ENCODE measurements at places on chromosomes 6 and 20.

DNA sequence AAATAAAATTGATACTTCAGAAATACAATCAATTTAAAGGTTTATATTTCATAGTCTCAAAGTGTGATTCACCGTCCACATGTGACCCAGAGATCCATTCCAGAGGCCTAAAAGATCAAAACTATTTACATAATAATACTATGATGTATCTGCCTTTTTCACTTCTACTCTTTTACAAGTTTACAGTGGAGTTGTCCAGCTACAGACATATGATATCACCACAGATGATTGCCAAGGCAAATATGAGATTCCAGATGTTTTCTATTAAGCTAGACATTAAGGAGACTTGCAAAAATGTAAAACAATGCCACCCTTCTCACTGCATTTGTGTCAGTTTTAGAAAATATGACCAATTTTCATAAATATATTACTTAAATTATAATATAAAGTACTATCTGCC lies 443.7 kb downstream of the GJA1 start:
- H3K27me3 ChIP-seq, result no peaks in the 10 kb centered on the region
- no peak overlapping the region for H3K4me3 ChIP-seq
- no peaks in the 10 kb centered on the region for H3K4me1 ChIP-seq
- no peaks in the 10 kb centered on the region for H3K36me3 ChIP-seq
- no peak overlapping the region for H3K27ac ChIP-seq
- no peak for DNase-seq

- no peak overlapping the region for H3K4me3 ChIP-seq
- H3K27ac ChIP-seq, result no peak overlapping the region
- H3K27me3 ChIP-seq, result no peaks in the 10 kb centered on the region
- DNase-seq, result no peak
These were observed 118.1 kb downstream of the PREX1 start for GRCh38 chr20:48709744-48710143.

DNA sequence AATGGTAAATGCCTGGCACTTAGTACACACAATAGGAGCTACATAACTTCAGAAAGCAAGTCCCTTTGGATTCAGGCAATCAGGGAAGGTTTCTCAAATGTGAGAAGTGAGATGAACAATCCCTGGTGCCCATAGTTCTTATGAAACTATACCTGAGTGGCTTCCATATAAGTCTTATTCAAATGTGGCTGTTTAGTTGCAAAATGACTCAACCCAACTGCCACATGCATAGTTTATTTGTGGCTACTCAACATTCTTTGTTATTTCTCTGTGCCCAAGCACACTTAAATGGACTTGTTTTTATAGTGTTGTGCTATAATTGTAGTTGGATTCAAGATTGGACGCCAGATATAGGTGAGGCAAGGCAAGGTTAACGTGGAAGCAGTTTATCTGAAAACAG lies 93.7 kb upstream of the ATXN1 start:
- DNase-seq, result no peak
- H3K4me1 ChIP-seq, result no peaks in the 10 kb centered on the region
- no peaks in the 10 kb centered on the region for H3K36me3 ChIP-seq
- no peak overlapping the region for H3K4me3 ChIP-seq
- no peak overlapping the region for H3K27ac ChIP-seq

DNA sequence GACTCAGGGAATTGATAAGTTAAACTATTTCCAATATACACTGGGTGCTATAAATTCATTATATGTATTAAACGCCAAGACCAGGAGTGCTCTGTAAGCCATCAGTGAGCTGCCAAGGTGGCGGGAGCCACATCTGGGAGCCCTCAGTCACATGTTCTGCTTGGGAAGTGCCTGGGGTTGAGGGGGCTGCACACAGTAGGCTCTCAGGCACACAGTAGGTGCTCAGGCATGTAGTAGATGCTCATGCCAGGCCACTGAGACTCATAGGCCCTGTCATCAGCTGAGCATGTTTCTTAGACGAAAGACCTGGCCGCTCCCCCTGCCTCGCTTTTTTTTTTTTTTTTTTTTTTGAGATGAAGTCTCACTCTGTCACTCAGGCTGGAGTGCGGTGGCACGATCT lies 83.3 kb upstream of the BHLHE23 start:
- H3K4me1 ChIP-seq, result no peaks in the 10 kb centered on the region
- peak; percentile 57 for DNase-seq
- no peak overlapping the region for H3K27ac ChIP-seq
- H3K27me3 ChIP-seq, result peaks cover 70% of the 10 kb centered on the region
- no peak overlapping the region for H3K4me3 ChIP-seq

- no peak overlapping the region for H3K4me3 ChIP-seq
- no peak overlapping the region for H3K27ac ChIP-seq
- DNase-seq, result no peak
- peaks cover 1% of the 10 kb centered on the region for H3K36me3 ChIP-seq
- H3K27me3 ChIP-seq, result no peaks in the 10 kb centered on the region
These were observed 36.5 kb downstream of the LRRC1 start for GRCh38 chr6:53831081-53831869.

DNA sequence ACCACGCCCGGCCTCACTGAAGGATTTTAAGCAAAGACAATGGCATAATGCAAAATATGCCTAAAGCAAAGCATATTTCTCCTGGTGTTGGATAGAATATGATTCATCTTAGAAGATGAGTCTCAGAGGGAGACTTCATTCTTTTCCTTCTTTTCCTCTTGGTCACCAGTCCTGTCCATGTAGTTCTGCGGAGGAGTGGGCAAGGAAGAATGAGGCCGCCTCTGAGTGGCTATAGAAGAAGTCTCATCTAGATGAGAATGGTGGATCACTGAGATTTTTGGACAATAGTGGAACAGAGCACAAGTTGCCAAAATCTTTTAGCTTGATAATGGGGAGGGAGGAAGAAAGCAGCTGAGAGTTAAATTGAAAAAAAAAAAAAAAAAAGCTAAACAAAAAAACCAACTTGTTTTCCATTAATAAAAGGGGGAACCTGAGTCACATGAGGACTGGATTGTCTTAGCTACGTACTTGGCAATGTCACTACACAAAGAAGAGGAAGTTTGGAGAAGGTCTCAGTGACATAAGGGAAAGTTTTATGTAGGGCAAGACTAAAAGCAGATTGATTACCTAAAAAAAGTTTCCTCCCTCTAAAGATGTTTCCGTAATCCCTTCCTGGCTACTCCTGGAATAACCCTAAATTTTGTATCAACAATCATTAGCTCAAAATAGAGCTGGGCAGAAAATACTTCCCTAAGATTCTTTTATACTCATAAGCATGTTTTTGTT lies 6.0 kb downstream of the CD83 start:
- no peak for DNase-seq
- no peak overlapping the region for H3K27ac ChIP-seq
- H3K4me1 ChIP-seq, result no peaks in the 10 kb centered on the region
- no peak overlapping the region for H3K4me3 ChIP-seq
- no peaks in the 10 kb centered on the region for H3K36me3 ChIP-seq

All from RWPE2 (cell line).